ENCODE measurements at places on chromosomes 3 and 15.
A peak's percentile ranks its signal among the peaks of the same experiment; 100 is the strongest.

- DNase-seq, result peak; percentile 65
Measured at GRCh38 chr15:67085237-67085817, 19.9 kb downstream of the SMAD3 start.

- DNase-seq, result no peak
Measured at GRCh38 chr15:98809273-98809672, 160.9 kb downstream of the IGF1R start.

GRCh38 chr15:39789736-39790135 is 7.1 kb upstream of the FSIP1 start:
- no peak for DNase-seq

GRCh38 chr15:48721061-48721810 is 75.7 kb upstream of the FBN1 start:
- DNase-seq, result no peak
